RKO (cell line): ENCODE measurements at places on chromosomes 5 and 9.

- DNase-seq, result no peak
Observed at GRCh38 chr9:132551556-132551955, 30.9 kb upstream of the BARHL1 start.

DNA sequence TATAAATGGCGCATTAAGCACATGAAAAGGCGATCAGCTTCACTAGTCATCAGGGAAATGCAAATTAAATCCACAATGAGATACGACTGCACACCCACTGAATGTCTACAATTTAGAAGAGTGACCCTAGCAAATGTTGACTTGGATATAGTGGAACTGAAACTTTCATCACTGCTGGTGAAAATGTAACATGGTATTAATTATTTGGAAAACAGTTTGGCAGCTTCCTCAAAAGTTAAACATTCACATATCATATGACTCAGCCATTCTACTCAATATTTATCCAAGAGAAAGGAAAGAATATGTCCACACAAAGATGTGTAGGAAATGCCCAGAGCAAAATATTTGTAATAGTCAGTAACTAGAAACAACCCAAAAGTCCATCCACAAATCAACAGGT lies 146.5 kb downstream of the LPAR1 start:
- no peak for DNase-seq

- DNase-seq, result no peak
Observed at GRCh38 chr9:69249337-69249736, 75.3 kb downstream of the TJP2 start.

DNA sequence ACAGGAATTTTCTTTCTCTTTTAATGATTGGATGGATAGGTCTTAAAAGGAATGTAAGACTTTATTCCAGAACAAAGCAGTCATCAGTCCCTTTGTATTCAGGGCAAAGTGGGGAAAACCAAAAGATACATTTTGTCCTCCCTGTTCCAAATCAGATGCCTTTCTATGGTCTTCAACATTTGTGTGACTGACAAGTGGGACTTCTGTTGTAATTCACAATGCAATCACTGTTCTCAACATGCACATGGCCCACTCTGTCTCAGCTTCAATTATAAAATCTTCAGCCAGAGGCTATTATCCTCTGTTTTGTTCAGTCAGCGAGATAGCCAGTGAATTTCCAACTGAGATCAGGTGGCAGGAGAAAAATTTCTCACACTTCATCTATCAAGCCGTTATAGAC lies 95.5 kb upstream of the ERBIN start:
- no peak for DNase-seq

DNA sequence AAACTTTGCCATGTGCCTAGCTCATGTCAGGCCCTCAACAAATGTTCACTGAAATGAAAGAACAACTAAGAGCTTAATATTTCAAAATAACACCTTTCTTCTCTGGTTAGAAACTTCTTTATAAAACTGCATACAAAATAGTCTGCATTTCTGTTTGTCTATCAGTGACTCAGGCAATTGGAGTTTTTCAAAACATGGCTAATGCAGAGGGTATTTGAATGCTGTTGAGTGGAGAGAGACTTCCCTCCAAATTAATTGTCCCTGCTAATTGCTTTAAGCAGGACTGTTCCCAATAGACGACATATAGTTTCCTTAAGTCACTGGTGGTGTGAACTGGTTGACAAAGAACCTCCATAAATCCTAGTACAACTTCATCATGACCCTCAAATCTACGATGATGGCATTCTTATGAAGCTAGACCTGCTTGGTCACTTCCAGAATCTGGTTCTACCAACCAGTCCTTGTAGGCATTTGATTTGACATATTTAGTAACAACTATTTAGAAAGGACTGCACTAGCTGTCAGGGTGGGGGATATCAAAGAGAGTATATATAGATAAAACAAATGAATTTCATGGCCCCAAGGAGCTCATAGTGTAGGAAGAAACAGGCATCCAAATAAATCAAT lies 84.5 kb downstream of the PRLR start:
- DNase-seq, result no peak
